ENCODE measurements at places on chromosomes 5 and 9.

DNA sequence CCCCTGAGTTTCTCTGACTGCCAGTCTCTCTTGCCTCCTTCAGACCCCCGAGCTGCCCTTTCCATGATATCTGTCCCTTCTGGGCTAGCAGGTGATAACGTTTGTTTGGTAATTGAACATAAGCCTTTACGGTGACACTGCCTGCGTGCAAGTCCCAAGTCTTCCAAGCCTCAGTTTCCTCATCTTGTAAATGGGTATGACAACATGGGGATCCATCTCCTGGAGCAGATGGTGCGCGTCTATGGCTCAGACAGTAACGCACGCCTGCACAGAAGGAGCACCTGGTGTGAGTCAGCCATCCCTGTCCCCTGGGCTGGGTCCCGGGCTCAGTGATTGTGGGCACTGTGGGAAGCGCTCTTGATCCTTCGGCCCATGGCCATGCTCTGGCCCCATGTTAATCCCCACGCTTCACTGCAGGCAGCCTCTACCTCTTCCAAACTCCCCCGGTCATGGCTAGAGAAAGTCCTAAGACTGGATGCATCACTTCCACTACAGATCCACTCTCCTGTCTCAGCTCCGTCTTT is 85.8 kb downstream of the DAP start:
- DNase-seq, result no peak

GRCh38 chr9:5288591-5288990 is 15.9 kb downstream of the RLN2 start:
- peak; percentile 77 for DNase-seq

- no peak for DNase-seq
Measured at GRCh38 chr5:130964231-130965202, 200.5 kb downstream of the HINT1 start.

DNA sequence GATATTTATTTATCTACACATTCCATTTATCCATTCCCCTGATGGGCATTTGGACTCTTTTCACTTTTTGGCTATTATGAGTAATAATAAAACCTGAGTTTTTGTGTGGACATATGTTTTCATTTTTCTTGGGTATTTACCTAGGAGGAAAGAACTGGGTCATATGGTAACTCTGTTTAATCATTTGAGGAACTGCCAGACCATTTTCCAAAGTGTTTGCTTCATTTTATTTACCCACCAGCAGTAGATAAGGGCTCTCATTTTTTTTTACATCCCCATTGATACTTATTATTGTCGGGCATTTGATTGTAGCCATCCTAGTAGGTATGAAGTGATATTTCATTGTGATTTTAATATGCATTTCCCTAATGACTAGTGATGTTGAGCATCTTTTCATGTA is 7.7 kb upstream of the PTPDC1 start:
- no peak for DNase-seq

DNA sequence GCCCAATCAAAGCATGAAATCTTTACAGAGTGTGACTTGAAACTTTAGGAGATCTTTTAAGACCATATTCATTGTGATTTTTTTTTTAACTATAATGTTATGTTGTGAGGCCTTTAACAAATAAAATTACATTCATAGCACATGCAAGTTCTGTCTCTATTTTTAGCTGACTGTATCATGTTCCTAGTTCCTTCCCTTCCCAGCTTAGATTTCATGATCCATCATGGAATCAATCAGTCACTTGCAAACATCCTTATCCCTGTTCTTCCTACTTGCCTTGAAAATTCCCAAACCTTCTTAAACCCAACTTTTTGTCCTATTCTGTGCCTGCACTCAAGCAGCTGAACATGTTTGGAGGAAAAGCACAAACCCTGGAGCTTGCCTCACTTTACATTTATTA is 141.8 kb downstream of the DMXL1 start:
- DNase-seq, result no peak

- DNase-seq, result no peak
Measured at GRCh38 chr5:117701062-117701461, 1126.4 kb upstream of the SEMA6A start.

- no peak for DNase-seq
Measured at GRCh38 chr9:103427696-103428095, 432.6 kb downstream of the CYLC2 start.

DNA sequence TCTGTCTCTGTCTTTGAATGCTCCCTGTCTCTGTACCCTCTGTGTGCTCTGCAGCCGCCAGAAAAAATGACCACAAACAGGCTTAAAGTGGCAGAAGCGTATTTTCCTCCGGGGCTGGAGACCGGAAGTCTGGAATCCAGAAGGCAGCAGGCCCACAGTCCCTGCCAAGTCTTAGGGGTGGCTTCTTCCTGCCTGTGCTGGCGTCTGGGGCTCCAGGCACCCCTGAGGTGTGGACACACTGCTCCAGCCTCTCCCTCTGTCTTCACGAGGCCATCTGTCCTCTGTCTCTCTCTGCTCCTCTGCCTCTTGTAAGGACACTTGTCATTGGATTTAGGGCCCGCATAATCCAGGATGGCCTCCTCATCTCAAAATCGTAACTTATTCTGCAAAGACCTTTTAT is 298.4 kb upstream of the IRX4 start:
- DNase-seq, result no peak

DNA sequence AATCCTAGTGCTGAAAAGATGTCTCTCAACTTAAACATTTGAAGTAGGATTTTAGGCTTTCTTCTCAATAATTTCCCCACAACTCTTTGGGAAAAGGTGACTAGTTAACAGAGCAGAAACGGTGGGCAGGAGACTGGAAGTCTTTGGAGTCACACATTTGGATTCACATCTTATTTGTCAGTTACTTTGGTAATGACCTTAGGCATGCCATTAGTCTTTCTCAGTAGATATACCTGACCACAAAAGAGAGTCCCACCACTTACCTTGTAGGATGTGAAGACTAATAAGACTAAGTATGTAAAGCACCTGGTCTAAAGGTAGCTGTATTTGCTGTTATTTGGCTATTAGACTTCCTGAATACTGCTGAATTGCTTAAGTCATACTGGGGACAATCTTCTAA is 35.4 kb downstream of the DAP start:
- no peak for DNase-seq

GRCh38 chr9:88272986-88273385 is 115.3 kb upstream of the SPIN1 start:
- DNase-seq, result no peak

DNA sequence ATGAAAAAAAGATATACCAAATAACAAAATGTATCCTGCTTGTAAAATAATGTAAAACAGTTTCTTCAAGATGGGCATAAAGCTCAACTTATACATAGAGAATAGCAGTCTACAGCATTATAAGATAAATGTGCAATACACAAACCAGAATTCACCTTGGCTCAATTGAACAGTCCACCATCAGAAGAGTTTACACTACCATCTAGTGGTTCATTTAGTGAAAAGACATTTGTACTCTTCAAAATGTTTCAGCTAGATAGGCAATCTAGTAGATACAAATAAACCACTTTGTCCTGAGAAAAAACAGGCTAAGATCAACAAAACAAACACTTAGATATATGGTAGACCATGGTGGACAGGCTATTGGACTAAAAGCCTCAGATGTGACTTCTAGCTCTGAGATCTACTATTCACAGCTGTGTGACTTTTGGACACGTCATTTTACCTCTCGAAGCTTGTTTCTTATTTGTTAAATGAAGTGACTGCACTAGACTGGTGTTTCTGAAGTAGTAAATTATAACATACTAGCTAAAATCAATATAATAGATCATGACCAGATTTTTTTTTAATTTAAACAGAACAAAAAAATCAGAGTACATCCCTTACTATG is 22.1 kb upstream of the TPD52L3 start:
- peak; percentile 52 for DNase-seq

- DNase-seq, result no peak
Measured at GRCh38 chr5:170444181-170444580, 55.0 kb upstream of the KCNMB1 start.

DNA sequence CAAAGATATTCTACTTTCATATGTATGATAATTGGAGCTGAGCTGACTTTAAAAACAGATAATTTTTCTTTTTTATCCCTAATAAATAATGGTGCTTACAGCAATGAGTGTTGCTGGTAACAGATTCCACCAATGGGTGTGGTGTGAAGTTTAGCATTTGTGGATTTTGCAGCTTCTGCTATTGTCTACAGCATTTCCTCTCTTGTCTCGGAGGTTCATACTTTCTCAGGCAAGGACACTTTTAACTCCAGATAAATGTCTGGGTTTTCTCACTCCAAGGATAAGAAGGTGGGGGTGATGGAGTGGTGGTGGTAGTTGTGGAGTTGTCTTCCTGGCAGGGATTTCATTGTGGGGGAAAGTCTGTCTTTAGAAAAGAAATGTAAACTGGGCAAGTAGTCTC is 120.0 kb upstream of the CDKN2B start:
- peak; percentile 65 for DNase-seq

- no peak for DNase-seq
Measured at GRCh38 chr9:87635656-87636501, 90.0 kb upstream of the CTSL start.

DNA sequence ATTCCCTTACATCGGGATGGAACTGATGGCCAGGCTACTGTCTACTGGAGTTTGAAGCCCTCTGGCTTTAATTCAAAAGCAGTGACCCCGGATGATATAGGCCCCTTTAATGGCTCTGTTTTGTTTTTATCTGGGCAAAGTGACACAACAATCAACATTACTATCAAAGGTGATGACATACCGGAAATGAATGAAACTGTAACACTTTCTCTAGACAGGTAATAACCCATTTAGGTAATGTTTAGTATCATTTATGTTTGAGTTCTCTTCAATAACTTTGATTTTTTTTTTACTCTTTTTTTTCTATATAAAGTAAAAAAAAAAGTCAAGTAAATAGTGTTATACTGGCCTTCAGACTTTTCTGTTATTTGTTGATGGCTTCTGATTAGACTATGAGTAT is 79.1 kb downstream of the ADGRV1 start:
- DNase-seq, result no peak

GRCh38 chr5:97998941-97999340 is 774.5 kb upstream of the RGMB start:
- DNase-seq, result peak; percentile 6

- DNase-seq, result no peak
Measured at GRCh38 chr5:165569551-165569950, 2064.1 kb downstream of the MAT2B start.

DNA sequence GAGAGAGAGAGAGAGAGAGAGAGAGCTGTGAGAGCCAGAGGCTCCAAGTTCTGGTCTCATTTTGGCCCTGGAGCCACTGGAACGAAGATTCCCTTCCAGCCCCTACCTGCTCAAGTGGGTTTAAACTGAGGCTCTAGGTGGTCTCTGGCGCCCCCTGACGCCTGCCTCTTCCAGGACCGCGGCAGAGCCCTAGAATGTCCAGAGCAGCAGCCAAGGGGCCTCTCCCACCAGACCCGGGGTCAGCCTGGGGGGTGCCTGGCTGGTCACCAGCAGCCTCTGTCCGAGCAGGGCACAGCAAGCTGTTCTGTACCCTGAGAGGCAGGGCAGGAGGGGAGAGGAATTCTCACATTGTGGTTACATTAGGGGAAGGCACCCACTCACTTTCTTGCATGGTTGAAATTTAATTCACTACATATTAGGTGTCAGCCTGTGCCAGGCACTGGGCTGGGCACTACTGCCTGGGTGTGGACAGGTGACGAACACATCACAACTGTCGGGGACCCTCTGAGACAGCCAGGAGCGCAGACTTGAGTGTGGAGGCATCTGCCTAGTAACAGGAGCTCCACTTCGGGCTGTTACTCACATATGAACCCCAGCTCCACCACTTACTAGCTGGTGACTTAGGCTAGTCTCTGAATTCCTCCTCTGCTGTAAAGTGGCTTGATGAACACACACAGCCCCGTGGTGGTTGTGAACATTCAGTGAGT is 44.5 kb downstream of the AMBP start:
- DNase-seq, result peak; percentile 9

GRCh38 chr5:174552428-174552827 is 172.0 kb upstream of the MSX2 start:
- no peak for DNase-seq

GRCh38 chr9:135294836-135295235 is 184.7 kb upstream of the PPP1R26 start:
- DNase-seq, result no peak

DNA sequence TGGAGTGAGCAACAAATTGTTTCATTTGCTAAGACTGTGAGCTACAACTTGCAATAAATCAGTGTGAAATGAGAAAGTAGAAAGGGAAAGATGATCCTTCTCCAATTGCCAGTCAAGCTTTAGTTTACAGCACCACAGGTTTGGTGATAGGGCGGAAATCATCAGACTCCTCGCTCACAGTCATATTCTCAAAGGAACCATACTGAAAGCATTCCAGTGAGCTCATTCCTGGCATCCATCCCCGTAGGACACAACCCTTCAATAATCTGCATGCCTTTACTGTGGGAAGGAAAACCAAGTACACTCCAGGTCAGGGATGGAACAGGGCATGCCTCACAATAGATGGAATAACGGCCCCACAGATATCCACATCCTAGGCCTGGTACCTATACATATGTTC is 80.7 kb downstream of the FSTL4 start:
- peak; percentile 31 for DNase-seq

GRCh38 chr5:139757727-139758509 is 37.7 kb upstream of the PSD2 start:
- DNase-seq, result no peak

- DNase-seq, result no peak
Measured at GRCh38 chr5:16866795-16867576, 69.1 kb downstream of the MYO10 start.

GRCh38 chr9:111613436-111614040 is 14.1 kb upstream of the PTGR1 start:
- DNase-seq, result no peak

GRCh38 chr9:6671416-6671815 is 25.9 kb upstream of the GLDC start:
- DNase-seq, result no peak

DNA sequence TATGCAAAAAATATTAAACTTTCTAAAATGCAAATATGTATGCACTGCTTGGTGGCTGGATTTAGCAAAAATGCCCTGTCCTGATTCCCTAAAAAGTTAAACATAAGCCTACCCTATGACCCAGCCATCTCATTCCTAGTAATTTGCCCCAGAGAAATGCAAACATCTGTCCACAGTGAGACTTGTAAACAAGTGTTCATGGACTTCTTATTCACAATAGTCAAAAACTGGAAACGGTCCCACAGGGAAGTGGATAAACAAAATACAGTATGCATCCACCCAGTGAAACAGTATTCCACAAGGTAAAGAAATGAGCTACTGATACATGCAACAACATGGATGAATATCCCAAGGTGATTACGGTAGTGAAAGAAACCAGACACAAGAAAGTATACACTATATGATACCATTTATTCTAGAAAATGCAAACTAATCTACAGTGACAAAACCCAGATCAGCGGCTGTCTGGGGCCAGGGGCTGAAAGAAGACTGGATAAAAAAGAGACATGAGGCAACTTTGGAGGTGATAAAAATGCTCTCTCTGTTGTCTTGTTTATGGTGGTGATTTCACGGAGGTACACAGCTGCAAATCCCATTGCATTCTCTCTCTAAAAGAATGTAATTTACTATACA is 277.3 kb downstream of the GLIS3 start:
- no peak for DNase-seq

DNA sequence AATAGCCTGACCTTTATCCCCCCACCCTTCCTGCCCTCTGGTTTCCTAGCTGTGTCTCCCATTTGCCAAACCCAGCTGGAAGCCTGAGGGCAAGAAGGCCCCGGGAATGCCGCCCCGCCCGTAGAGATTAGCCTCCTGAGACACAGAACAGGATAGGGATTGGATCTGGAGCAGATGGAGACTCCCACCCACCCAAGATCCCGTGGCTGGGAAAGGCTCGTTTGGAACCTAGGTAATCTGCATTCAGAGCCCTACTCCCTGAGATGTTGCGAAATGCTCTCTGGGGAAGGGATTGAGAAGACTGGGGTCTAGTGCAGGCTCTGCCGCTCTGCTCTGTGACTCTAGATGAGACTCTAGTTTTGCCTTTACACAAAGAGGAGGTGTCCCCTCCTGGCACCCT is 10.9 kb downstream of the AQP3 start:
- no peak for DNase-seq
